NCI-H2081 (cell line): ENCODE measurements at places on chromosomes 16 and 17.
A peak's percentile ranks its signal among the peaks of the same experiment; 100 is the strongest.

DNA sequence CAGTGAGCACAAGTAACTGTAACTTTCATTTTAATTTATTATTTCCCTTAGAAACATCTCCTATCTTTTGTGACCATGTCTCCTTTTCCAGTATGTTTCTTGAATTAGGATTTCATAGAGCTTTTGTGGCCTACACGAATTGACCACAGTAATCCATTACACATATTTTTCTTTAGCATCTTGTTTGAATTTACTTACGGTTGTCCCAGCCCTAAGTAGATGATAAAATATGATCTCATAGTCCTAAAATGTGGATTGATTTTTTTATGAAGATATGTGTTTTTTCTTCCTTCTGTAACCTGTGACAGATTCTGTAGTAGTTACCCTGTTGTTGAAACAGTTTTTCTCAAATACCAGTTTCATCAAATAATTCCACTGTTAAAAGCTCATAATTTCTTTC lies 61.5 kb downstream of the NF1 start:
- DNase-seq = no peak

DNA sequence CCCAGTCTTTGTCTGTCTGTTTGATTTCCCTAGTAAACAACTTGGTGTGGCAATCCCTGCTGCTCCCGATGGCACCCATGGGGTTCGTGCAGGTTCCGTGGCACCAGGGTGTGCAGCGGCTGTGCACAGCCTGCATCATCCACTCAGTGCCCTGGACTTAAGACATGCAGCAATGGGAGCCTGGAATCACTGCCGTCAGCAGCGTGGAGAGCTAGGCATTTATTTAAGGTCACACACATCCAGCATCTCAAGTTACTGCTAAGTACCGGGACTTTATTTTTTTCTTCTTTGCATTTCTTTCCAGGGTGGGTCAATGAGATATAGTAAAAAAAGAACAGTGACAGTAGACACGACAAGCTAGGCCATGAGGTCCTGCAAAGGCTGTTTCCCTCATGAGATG lies 2.8 kb downstream of the DHRS7C start:
- DNase-seq = no peak

GRCh38 chr16:75948886-75949285 lies 222.6 kb upstream of the CPHXL start:
- DNase-seq = no peak

DNA sequence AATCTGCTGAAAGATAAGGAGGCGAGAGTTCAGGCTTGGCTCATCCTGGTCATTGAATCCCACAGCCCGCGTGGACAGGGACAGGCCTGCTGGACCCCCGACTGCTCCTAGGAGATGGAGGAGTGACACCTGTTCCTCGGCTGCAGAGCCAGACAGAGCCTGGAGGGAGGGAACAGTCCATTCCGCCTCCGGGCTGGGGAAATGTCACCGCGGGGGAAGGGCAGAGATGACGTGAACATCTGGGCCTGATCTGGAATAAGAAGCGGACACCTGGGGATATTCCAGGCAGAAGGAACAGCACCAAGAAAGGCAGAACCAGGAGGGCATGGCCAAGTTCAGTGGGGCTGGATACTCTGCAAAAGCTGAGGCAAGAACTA lies 1.5 kb downstream of the ZNF747 start:
- no peak for DNase-seq

DNA sequence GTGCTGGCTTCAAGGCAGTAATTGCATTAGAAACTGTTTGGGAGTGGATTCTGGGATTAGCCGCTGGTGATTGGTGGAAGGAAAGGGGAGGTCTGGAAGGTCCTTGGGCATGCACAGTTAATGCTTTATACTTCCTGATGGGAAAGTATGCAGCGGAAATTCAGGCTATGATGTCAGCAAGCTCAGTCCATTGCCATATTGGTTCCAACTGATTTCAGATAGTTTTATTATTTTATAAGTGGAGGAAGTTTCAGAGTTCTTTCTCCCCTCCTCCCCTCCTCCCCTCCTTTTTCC lies 8.1 kb upstream of the CMTR2 start:
- no peak for DNase-seq

- DNase-seq = no peak
Observed at GRCh38 chr16:81478876-81479511, 34.4 kb downstream of the CMIP start.

- DNase-seq = no peak
Observed at GRCh38 chr16:26091511-26091910, 399.8 kb downstream of the HS3ST4 start.

- DNase-seq = no peak
Observed at GRCh38 chr16:63216696-63217423, 1180.6 kb upstream of the CDH8 start.

DNA sequence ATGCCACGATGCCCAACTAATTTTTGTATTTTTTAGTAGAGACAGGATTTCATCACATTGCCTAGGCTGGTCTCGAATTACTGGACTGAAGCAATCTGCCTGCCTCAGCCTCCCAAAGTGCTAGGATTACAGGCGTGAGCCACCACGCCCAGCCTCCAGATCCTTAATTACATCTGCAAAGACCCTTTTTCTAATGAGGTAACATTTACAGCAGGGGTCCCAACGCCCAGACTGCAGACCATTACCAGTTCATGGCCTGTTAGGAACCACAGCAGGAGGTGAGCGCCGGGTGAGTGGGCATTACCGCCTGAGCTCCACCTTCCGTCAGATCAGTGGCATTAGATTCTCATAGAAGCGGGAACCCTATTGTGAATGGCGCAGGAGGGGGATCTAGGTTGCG lies 4.0 kb upstream of the RAB11FIP4 start:
- no peak for DNase-seq

GRCh38 chr17:64315032-64315490 lies 52.0 kb upstream of the TEX2 start:
- DNase-seq = no peak

- no peak for DNase-seq
Observed at GRCh38 chr16:11066261-11066870, 122.0 kb downstream of the CLEC16A start.

GRCh38 chr16:78189121-78189520 lies 89.7 kb downstream of the WWOX start:
- DNase-seq = no peak

GRCh38 chr16:47523342-47524006 lies 62.3 kb downstream of the PHKB start:
- DNase-seq = no peak

GRCh38 chr16:69057400-69058378 lies 47.8 kb upstream of the HAS3 start:
- DNase-seq = peak; percentile 41

- DNase-seq = no peak
Observed at GRCh38 chr17:77542011-77542410, 401.2 kb downstream of the SEC14L1 start.

- DNase-seq = peak; percentile 15
Observed at GRCh38 chr17:61291451-61292285, 108.0 kb upstream of the TBX2 start.
